ENCODE measurements at places on chromosomes 12 and 14. TPM values are rescaled to one million over a fixed set of nuclear protein-coding genes. Genes with fewer than 3 reads are reported as not detected.

DNA sequence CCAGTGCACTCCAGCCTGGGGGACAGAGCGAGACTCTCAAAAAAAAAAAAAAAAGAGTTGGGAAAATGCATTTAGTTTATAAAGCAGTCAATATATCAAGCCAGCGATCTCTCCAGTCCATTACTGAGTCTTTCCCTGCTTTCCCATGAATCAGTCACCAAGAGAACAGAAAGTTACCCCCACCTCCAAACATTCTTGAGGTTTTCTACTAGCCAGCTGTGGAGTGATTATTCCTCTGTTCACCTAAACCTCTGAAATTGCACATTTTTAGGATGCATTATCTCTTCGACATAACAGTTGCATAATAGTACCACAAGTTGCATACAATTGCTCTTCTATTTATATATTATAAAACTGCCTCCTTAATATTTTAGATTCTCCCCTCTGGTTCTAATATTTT, 134.8 kb upstream of the DIO3 start:
- DNase-seq = no peak
- H3K36me3 ChIP-seq = no peaks in the 10 kb centered on the region
- H3K4me3 ChIP-seq = no peak overlapping the region
- H3K27ac ChIP-seq = no peak overlapping the region
- no peaks in the 10 kb centered on the region for H3K4me1 ChIP-seq
- H3K27me3 ChIP-seq = peaks cover 61% of the 10 kb centered on the region

DNA sequence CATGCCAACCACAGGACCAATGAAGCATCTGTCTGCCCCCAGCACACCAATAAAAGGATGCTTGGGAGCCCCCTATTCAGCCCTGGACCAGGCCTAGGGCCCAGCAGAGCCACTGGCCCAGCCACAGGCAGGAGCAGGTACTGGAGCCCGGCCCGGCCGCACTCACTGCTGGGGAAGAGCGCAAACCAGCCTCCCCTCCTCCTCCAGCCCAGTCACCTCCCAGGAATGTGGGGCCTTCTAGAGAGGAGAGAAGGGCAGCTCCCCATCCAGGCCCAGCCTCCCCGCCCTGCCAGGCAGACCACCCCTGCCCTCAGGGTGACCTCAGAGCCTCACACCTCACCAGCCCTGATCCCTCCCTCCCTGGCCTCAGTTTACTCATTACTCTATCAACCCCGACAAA, 56.2 kb downstream of the CCNK start:
- DNase-seq = no peak
- H3K36me3 ChIP-seq = no peaks in the 10 kb centered on the region
- H3K4me1 ChIP-seq = no peaks in the 10 kb centered on the region
- H3K27ac ChIP-seq = no peak overlapping the region
- H3K27me3 ChIP-seq = no peaks in the 10 kb centered on the region

GRCh38 chr14:65222440-65222858, 120.1 kb upstream of the MAX start:
- H3K4me3 ChIP-seq = no peak overlapping the region
- peaks cover 39% of the 10 kb centered on the region for H3K4me1 ChIP-seq
- H3K27me3 ChIP-seq = no peaks in the 10 kb centered on the region

DNA sequence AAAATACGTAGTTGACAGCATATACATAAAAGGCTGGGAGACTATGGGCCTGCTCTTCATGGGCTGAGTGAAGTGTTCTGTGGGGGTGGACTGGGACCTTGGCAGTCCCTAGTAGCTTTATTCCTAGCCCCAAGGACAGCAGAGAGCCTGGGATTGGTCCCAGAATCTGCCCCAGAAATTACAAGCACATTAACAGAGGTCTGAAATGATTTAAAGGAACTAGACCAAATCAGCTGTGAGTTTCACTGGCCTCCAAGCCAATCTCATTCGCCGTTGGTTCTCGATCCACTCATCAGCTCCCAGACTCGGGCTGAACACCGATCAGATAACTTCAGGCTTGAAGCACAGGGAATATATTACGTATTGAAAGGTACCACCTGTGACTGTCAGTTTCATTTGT, 77.0 kb upstream of the PSMC1 start:
- H3K4me1 ChIP-seq = no peaks in the 10 kb centered on the region
- DNase-seq = no peak
- peaks cover 17% of the 10 kb centered on the region for H3K27me3 ChIP-seq
- H3K4me3 ChIP-seq = no peak overlapping the region
- H3K36me3 ChIP-seq = no peaks in the 10 kb centered on the region

DNA sequence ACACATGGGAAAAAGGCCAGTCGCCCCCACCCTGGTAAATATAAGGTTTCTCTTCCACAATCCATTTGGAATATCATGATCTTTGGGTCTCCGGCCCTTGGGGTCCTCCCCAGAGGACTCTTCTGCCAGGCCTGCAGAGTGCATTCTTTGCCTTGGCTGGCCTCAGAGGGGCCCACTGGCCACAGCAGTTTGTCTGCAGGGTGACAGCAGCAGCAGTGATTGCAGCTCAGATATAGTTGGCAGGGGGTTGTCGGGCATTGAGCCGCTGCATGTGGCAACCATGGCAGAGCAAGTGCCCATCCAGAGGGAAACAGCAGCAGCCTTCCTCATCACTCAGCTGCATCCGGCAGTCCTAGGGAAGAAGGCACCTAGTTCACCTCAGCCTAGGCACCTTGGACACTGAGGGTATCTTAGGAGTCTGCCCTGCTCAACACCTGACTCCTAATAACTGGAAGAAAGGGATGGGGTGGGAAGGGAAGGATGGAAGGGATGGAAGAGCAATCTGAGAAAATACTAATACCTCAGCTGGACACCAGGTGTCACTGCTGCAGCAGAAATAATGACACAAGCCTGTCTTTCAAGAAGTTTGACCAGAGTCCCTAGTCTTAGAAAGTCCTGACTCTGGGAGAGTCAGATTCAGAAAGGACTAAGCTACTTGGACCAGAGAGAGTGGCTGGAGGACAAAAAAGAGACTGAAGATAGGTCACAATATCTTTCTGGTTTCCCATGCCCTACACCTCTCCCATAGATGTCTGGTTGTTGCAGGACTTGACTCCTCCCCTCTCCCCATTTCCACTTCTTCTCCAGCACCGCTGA, 8.9 kb downstream of the AJUBA start:
- no peak overlapping the region for H3K4me3 ChIP-seq
- no peak for DNase-seq
- peaks cover 11% of the 10 kb centered on the region for H3K27me3 ChIP-seq
- no peaks in the 10 kb centered on the region for H3K36me3 ChIP-seq

DNA sequence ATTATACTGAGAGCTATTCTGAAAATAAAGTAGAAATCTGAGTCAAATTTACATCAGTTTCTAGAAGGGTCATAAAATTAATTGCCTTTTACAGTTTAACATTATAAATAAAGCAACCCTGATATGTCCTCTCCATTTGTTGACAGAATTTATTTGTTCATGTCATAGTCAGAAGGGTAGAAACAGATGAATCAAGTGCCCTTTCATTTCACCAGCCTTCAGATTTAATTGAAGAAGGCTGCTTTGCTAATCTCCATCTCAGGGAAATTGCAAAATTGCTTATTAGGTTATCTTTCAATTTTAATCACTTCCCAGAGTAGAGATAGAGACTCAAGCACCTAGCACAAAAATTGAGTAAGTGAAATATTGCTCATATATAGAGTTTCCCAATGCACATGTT, 76.8 kb downstream of the ATXN7L3B start:
- no peaks in the 10 kb centered on the region for H3K27me3 ChIP-seq
- no peaks in the 10 kb centered on the region for H3K4me1 ChIP-seq
- no peak for DNase-seq
- H3K4me3 ChIP-seq = no peak overlapping the region
- H3K27ac ChIP-seq = no peak overlapping the region
- H3K36me3 ChIP-seq = no peaks in the 10 kb centered on the region

GRCh38 chr14:102939820-102940561, 17.5 kb downstream of the AMN start:
- peaks cover 2% of the 10 kb centered on the region for H3K27me3 ChIP-seq
- no peak overlapping the region for H3K27ac ChIP-seq
- H3K4me3 ChIP-seq = no peak overlapping the region
- no peaks in the 10 kb centered on the region for H3K36me3 ChIP-seq

Gene ZDHHC22
- total RNA-seq = not detected

Gene TSPAN8
- not detected for total RNA-seq

Measured in activated naive CD8-positive, alpha-beta T cell treated with anti-CD3 and anti-CD28 coated beads, Interleukin-2, amount 10 ng/mL, durations not matched to agents 7 days and 5 days (primary cell).